CD4-positive, alpha-beta T cell (primary cell): ENCODE measurements at places on chromosomes 6 and 20. TPM values are rescaled to one million over a fixed set of nuclear protein-coding genes. Genes with fewer than 3 reads are reported as not detected.

DNA sequence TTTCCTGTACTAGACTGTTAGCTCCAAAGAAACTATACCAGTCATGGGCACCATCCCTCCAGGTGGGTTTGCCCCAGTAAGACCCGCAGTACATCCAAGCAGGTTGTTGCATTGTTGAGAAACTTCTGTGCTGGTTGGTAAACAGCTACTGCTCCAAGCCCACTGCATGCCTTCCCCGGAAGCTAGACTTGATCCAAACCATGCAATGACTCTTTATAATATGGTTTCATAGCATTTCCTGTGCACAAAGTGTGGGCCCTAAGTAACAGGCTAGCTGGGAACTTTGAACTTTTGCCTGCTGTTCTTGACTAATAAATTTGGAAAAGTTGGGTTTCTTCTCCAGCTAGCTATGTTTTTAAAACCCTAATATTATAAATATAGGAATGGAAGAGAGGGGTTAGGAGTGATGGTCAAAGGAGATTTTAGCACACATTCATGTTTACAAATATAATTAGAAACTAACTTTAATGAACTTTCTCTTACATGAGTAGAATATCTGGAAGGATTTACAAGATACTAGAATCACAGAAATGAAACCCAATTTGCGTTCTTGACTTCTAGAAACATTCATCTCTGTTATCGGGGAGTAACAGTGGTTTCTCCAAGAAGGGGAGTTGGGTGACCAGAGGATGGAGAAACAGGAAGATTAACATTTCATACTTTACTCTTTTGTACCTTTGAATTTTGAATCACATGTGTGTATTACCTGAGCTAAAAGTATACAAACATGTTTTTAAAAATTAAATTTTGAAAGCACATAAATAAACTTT, 51.7 kb downstream of the GFOD1 start:
- no peak for DNase-seq

GRCh38 chr20:1803061-1803931, 91.9 kb upstream of the SIRPA start:
- DNase-seq = peak; percentile 60

AARS2 gene
- total RNA-seq = 12.0 TPM

MRAP2 gene
- not detected for total RNA-seq

ACTL10 gene
- total RNA-seq = 0.55 TPM

GRCh38 chr6:12136905-12137304, 124.8 kb downstream of the HIVEP1 start:
- DNase-seq = no peak

SLC22A16 gene
- total RNA-seq = not detected

NRSN1 gene
- not detected for total RNA-seq

STMND1 gene
- total RNA-seq = not detected

DNA sequence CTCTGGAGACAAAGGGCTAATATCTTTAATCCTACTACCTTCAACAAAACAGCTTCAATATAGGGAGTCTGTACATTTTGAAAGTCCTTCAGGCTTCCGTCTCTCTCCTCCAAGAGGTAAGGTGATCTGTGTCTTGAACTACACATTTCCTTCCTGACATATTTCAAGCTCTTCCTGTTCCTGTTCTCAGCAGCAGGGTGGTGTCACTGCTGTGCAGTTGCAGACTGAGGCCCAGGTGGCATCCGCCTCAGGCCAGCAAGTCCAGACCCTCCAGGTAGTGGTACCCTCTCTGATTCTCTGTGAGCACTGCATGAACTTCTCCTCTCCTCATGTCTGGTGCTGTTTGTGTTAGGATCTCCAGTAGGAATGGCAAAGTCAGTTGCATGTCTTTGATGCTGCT, 7.8 kb downstream of the NFYA start:
- peak; percentile 10 for DNase-seq

APOM gene
- total RNA-seq = 4.2 TPM

DNA sequence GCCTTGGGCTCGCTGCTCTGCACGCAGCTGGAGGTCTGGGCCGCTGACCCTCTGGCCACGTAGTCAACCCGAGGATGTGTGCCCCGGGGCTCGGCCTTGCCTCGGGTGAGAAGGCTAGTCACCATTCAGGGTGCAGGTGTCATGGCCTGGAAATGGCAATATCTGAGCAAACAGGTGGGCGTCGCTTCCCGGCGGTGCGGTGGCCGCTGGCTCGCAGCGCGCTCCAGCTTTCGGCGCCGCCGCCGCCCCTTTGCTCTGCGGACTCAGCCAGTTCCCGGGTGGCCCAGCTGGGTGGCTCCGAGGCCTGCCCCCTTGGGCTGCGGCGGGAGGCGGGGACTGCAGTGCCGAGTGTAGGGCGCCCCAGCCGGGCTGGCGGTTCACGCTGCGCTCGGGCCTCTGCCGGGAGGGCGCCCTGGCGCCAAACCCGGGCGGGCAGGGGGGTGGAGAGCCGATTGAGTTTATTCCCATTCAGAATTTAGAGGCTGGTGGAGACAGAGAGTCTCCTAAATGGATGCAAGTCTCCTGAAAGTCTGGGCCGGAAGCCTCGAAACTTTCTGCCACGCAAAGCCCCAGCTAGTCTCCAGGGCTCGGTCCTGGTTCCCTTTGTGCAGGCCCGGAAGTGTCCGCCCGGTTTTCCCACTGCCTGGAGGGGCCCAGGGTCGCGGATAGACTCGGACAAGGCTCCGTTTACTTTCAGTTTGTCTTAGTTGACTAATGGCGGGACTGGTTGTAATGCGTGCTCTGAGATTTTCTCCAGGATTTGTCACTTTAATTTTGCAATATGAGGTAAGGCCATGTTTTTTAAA, 11.3 kb upstream of the TFAP2A start:
- no peak for DNase-seq

GRCh38 chr6:20790032-20790791, 256.0 kb downstream of the CDKAL1 start:
- DNase-seq = no peak

DNA sequence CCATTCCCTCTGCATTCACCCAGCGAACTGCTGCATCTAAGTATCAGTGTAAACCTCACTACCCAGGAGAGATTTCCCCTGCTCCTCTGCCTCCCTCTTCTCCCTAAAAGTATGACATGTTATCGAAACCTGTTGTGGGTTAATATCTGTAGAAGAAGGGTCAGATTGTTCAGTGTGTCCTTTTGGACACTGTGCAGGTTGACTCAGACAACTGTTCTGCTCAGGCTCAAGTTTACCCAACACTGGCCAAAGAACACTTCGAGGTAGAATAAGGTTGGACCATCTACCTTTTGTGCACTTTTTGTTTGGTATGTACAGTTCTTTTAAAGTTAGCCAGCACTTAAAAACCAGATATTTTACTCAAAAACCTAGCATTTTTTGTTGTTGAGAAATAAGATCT, 4.6 kb downstream of the NT5DC1 start:
- no peak for DNase-seq

- DNase-seq = no peak
Observed at GRCh38 chr6:33595001-33595846, 15.1 kb upstream of the BAK1 start.

GRCh38 chr6:116087437-116088027, 13.1 kb upstream of the NT5DC1 start:
- no peak for DNase-seq

AVP gene
- total RNA-seq = 0.47 TPM

- no peak for DNase-seq
Observed at GRCh38 chr6:123635567-123635966, 1.2 kb downstream of the TRDN start.

TFAP2C gene
- not detected for total RNA-seq

GRCh38 chr20:62550087-62550632, 74.4 kb upstream of the GATA5 start:
- DNase-seq = no peak

GRCh38 chr6:35299674-35300073, 2.1 kb downstream of the DEF6 start:
- no peak for DNase-seq

DNA sequence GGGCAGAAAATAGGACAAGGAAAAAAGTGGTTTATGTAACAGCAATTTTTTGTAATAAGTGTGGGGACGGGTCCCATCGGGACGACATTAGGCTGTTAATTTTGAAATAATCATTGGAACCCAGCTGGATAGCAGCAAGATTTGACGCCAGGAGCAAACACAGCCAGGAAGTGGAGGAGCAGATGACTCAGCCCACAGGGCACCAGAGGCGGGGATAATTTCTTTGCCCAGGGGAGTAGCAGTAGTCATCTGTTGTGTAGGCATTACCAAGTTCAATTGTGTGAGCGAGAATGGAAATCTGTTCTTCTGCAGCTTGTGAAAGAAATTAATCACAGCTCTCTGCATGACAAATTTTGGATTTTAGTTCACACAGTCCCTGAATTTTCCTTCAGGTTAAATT, 22.6 kb upstream of the RIN2 start:
- DNase-seq = no peak

DNA sequence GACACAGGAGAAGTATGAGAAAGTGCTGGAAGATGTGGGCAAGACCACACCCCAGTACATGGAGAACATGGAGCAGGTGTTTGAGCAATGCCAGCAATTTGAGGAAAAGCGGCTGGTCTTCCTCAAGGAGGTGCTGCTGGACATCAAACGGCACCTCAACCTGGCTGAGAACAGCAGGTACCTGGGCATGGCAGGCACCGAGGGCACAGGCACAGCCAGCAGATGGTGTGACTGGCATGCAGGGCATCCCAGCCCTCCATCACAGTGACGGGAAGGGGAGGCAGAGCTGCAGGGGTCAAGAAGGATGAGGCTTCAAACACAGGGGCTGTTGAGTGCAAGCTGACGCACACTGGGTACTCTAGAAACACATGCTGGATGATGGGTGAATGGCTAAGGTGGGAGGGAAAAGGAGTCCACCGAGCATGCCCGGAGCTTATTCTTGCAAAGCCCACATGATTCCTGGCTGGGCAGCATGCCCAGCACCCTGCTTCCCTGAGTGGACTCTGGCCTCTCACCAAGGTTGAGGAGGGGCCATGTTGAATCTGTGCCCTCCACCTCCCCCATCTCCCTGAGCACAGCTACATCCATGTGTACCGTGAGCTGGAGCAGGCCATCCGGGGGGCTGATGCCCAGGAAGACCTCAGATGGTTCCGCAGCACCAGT, 26.3 kb downstream of the SPDEF start:
- DNase-seq = no peak

GRCh38 chr6:49497304-49497703, 2.4 kb upstream of the GLYATL3 start:
- no peak for DNase-seq

GRCh38 chr20:44388466-44389023, 33.0 kb downstream of the HNF4A start:
- peak; percentile 67 for DNase-seq

DNA sequence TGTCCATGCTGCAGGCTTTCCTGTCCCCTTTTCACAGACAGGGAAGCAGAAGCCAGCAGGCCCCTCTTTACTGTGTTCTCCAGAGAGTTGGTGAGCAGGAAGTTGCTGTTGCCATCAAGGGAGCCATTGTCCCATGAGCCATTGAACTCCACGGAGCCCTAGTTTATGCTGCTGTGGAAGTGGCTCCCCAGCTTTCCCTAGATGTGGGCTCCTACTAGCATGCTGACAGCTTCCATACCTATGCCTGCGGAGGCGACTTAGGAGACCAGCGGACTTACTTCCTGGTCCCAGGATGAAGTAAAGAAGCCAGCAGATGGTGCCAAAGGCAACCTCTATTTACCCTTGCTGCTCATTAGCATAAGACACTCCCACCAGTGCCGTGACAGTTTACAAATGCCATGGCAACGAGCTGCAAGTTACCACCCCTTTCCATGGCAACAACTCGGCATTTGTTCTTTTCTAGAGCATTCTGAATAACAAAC, 30.8 kb upstream of the FKBP1A start:
- DNase-seq = peak; percentile 70

DNA sequence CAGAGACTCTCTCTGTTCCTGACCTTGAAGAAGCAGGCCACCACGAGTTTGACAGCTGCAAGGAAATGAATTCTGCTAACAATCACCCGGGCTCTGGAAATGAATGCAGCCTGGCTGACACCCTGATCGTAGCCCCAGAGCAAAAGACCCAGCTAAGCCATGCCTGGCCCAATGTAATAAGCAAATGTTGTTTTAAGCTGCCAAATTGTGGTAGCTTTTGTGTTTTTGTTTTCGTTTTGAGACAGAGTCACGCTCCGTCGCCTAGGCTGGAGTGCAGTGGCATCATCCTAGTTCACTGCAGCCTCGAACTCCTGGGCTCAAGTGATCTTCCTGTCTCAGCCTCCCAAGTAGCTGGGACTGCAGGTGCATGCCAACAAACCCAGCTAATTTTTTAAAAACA, 3.3 kb upstream of the OXT start:
- DNase-seq = no peak

GRCh38 chr6:15505463-15505918, 157.3 kb downstream of the DTNBP1 start:
- no peak for DNase-seq

- no peak for DNase-seq
Observed at GRCh38 chr20:52004018-52004417, 187.6 kb downstream of the ZFP64 start.

DNA sequence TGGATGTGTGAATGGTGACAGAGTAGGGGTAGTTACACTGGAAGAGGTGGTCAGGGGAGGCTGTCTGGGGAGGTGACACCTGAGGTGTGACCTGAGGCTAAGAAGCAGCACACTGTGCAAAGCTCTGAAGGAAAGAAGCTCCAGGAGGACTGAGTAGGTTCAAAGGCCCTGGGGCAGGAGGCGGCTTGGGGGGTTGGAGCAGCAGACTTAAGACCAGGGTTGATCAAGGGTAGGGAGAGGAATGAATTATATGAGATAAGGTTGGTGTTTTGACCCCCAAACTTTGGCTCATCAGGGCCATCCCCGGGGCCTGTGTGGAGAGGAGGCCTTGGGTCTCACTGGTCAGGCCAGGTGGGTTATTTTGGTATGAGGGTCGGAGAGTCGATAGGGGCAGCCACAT, 166.1 kb downstream of the GRM4 start:
- DNase-seq = no peak

TRIM31 gene
- total RNA-seq = not detected

- no peak for DNase-seq
Observed at GRCh38 chr20:43220612-43221011, 30.9 kb upstream of the PTPRT start.

DNA sequence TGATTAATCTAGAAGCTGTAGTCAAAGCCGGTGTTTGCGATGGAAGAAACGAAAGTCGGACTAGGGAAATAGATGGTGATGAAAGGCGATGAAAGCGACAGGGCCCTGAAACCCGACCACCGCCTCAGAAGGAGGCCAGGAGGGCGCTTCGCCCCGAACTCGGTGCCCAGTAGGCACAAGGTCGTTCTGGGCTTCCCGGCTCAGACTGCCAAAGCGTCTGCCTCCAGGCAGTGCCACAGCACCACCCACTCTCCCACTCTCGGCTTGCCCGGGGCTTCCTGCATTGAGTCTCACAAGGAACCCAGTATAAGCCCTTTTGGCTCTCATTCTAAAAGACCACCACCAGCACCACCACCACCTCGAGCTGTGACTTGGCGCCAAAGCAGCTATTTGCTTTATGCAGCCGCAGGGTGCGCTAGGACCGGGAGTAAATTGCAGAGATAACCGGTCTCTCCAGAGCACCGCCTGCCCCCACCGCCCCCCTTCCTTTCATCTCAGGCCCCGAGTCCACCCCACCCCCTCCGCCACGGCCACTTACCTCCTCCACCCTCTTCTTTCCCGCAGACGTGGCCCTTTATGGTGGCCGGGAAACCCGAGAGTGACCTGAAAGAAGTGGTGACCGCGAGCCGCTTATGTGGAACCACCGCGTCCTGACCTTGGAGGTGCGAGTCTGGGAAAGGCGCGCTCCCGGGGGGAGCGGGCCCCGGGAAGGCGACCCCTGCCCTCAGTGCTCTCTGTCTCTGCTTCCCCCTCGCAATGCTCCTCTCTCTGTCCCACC, 2.4 kb downstream of the TCF21 start:
- DNase-seq = no peak

BEND3 gene
- 0.82 TPM for total RNA-seq

LGSN gene
- total RNA-seq = not detected

GRCh38 chr6:132749111-132749510, 8.6 kb downstream of the VNN2 start:
- peak; percentile 32 for DNase-seq

DEFB110 gene
- total RNA-seq = not detected
